ENCODE measurements at places on chromosomes 4 and X.

DNA sequence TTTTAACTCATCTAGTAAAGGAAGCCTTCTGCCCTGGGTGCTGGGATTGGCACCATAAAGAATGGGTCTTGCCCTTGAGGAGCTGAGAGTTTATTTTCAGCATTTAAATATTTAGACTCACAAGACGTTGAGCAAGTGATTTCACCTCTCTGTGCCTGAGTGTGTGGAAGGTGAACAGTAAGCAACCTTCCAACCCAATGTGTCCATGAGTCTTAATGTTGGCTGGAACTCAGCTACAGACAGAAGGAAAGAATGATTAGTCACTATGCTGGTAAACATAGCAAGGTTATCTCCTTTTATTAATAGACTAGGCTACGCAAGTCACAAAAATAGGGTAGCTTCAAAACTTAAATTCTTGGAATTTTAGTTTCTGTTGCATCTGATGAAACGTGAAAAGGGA, 277.4 kb upstream of the GATB start:
- no peak for DNase-seq

GRCh38 chr4:41369680-41370079, 113.0 kb downstream of the UCHL1 start:
- no peak for DNase-seq

DNA sequence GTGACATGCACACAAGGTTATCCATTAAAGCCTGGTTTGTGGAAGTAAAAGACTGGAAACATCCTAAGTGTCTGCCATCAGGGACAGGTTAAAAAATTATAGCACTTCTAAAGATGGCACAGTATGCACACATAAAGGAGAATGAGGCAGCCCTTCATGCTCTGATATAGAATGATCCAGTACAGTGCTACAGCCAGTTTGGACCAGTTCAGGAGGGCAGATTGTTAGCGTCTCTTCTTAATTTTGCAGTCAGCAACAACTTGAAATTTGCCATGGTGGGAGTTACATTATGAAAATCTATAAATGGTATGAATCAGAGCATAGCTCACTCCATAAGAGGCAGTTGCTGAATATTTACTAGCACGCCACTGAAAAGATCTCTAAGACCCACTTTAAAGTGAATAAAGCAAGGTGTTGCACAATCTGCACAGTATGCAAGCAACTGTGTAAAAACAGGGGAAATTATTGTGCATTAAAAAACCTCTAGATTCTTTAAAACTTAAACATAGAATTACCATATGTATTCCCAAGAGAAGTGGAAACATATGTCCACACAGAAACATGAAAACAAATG, 20.3 kb upstream of the SOD3 start:
- no peak for DNase-seq

DNA sequence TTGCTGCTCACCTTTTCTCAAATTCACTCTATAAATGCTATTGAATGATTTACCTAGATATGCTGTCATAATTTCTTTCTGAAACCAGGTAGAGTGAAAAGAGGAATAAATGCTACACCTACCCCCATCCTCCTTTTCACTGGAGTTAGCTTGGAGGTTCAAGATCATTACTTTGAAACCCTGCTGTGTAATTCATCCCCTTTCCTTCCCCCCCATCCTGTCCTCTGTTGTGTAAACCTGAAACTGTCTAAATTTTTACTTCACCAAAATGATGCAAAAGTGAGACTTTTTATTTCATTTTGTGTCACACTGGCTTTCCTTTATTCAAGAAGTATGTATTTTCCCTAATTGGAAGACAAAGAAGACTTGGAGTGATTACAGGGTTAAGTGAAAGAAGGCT, 5.4 kb downstream of the ZCCHC18 start:
- DNase-seq: no peak

Data from ecto neural progenitor cell (in vitro differentiated cells).